ENCODE measurements at places on chromosomes 12 and 14.

DNA sequence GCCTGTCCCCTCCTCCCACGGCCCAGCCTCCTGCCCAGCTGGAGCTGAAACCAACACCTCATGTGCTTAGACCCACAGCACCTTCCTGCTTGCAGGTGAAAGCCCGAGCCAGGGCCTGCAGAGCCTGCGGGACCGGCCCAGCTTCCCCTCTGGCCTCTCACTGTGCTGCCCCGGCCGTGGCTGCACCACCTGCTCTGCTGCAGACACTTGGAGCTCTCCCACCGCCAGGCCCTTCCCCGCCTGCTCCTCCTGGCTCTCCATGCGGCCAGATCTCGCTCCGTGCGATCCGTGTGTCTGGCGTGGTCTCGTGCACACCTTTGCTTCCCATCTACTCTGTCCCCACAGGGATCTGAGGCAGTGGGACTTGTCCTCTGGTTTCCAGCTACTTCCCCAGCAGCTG, 72.2 kb upstream of the FBRSL1 start:
- DNase-seq = no peak

DNA sequence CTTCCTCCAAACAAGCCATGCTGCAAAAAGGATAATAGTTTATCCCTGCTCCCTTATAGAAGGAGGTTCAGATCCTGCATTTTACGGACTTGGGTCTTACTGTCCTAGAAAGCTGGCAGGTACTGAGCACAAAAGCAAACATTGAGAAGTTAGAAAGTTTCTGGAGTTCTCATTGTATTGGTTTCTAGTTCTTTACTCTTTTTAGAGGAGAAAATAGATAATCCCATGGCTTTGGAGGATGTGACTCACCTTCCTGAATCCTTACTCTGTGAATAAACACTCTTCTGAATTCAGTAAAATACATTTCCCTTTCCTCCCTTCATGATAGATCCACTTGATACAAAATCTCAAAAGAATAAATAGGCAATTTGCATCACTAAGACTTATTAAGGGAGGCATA, 188.9 kb downstream of the NPAS3 start:
- DNase-seq = no peak

DNA sequence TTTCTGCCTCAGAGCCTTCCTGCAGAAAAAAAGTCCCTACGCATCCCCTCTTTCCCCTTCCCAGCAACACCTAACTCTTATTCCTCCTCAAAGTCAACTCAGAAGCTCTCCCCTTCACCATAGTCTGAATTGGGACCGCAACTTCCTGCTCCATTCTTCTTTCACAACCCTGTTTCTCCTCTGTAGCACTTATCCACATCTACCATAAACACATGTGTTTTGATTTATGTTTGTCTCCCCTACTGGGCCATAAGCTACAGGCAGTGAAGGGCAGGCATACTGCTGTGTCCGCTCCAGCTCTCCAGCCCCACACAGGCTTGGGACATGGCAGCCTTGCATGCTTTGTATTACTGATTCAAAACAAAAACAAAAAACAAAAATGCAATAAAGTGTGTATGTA, 5.9 kb downstream of the SDR9C7 start:
- DNase-seq = no peak

- no peak for DNase-seq
These were observed 27.6 kb upstream of the PHC1 start for GRCh38 chr12:8886502-8887284.

DNA sequence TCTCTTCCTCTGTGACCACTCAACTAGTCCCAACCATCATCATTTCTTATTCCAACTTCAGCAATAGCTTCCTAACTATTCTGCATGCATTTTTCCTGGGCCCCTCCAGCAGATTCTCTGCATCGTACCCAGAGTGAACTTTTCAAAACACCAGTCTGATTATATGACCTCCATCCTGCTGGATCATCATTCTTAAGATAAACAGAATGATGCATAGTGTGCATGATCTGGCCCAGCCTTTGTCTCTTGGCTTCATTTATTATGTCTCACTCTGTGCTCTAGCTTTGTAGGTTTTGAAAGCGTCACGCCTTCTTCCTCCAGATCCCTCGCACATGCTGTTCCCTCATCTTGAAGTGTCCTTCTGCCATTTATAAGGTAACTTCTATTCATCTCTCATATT, 46.3 kb upstream of the SLC38A4 start:
- DNase-seq = no peak

DNA sequence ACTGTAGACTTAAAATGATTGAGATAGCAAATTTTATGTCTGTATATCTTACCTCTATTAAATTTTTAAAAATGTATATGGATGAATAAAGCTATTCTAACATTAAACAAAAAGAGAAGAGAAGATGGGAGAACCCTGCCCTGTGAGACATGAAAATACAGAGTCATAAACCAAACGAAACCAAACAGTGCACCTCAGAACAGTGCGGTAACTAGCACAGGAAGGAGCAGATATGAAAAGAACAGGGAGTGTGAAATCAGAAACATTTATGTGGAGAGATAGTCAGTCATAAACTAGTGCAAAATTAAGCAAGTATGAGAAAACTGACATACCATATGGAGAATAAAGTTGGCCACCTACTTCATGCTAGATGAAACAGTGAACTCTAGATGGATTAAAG, 135.1 kb downstream of the ERC1 start:
- no peak for DNase-seq

DNA sequence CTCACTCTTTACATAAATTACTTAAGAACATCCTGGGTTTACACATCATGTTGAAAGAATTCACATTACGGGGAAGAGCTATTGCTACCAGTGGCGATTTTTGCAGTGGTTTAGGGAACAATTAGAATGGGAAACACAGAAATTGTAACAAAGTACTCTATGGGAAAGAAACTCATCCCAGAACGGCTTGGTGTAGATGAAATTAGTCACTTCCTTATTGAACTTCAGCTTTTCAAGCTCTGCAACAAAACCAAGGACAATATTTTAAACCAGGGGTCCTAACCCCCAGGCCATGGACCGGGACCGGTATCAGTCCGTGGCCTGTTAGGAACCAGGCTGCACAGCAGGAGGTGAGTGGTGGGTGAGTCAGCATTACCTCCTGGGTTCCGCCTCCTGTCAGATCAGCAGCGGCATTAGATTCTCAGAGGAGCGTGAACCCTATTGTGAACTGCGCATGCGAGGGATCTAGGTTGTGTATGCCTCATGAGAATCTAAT, 32.3 kb upstream of the FICD start:
- no peak for DNase-seq

DNA sequence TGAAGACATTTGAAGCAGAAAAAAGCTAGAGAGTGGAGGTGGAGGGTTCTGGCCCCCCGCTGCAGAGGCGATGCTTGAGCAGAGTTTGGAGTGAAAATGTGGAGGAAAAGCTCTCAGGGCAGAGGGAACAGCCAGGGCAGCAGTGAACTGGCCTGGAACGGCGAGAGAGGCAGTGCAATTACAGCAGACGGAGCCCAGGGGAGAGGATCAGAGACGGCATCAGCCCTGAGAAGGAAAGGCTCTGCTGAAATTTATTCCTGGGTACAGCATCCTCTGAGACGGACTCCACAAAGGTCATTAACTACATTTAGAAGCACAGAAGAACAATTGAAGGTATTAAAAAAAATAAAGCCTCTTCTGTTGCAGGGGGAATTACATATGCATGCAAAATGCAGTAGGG, 14.2 kb downstream of the STON2 start:
- no peak for DNase-seq
